Nucleus accumbens (tissue), 56 donors: ENCODE measurements at places on chromosomes 3 and 15.

DNA sequence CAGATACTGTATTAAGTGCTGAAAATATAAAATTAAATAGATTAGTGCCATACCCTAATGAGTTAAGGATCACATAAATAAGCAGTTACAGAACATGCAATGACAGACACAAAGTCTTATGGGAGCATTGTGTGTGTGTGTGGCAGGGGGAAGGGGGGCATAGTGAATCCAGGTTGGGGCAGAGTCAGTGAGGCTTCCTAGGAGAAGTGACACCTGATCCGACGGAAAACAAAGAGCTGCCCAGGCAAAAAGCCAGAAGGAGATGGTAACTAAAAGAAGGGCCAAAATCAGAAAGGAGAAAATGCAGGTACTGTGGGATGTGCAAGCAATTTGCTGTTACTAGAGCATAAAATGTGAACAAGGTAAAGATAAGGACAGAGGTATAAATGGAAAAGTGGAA lies 80.1 kb upstream of the CHRM5 start:
- DNase-seq = no peak

DNA sequence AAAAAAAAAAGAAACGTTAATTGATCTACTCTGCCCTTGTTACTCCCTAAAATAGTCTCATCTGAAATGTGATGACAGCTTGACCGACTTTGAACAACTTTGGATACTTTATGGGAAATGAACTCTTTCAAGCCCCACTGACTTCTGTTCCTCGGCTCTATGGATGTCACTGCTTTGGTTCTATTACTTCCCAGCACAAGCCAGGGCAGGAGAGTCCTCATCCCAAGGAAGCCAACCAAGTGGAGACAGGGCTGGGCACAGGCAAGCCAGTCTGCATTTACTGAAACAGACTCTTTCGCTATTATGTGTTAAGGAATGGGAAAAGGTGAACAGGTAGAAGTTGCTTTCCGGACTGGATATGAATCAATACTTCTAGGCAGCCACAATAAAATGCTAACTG lies 444.0 kb downstream of the FOXP1 start:
- no peak for DNase-seq

DNA sequence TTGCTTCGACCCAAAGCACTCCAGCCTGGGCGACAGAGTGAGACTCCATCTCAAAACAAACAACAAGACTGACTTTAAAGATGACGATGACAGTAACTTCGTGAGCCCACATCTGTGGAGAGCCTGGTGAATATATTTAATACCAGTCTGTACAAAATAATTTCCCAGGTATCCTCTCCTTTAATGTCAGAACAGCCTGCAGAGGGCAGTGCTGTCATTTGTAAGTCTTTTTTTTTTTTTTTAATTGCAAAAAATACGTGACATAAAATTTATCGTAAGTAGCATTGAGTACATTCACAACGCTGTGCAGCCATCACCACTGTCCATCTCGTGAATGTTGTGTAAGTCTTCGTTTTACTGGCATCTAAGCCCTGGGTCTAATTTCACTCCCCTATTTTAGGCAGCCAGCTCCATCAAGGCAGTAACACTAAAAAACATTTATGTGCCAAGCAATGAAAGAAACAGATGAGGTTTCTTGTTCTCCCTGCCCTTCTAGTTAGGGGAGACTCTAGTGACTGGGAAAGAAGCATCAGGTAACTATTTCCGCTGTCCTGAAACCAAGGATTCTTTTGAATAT lies 1.4 kb downstream of the HTD2 start:
- no peak for DNase-seq

- DNase-seq = no peak
Observed at GRCh38 chr3:25293736-25294135, 134.3 kb upstream of the RARB start.

DNA sequence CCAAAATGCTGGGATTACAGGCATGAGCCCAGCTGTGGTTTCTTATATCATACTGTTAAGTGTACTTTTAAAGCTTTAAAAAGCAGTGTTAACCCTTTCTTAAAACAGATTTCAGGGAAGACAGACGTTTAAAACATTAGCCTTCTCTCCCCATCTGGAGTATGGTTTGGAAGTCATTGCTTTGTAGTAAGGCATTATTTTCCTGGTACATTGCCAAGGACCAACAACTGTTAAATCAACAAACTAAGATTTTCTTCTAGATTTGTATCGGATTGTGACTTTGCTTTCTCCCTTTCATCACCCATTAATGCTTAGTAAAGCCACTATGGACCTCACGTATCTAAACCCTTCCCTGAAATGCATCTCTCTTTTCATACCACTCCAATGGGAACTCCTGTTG lies 50.5 kb downstream of the UBE2E1 start:
- DNase-seq = no peak

DNA sequence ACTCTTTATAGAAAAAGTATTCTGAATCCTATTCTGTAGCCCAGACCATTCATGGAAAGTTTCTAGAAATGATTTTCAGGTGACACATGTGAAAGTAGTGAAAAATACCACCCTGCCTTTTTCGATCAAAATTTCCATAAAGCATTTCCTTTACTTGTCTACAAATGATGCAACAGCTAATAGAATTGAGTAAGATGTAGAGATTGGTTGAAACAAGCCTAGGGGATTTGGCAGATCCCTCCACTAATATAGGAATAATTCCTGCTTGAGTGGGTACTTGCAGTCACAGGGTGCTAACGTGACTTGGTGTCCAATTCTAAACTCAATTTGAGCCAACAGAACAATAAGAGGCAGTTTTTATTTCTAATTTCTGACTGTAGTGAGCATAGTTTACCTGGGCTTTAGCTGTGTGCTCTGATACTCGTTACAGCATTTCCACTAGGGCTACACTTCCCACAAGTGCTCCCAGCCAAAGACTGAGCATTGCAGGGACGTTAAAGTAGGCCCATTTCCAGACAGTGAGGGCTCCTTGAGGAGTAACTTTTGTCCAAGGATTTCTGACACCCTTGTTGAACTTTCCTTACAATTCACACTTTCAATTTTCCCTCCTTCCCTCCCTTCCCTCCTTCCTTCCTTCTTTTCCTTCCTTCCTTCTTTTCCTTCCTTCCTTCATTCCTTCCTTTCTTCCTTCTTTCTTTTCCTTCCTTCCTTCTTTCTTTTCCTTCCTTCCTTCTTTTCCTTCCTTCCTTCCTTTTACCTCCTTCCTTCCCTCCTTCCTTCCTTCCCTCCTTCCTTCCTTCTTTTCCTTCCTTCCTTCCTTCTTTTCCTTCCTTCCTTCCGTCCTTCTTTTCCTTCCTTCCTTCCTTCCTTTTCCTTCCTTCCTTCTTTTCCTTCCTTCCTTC lies 53.9 kb upstream of the TP63 start:
- no peak for DNase-seq

GRCh38 chr3:128683957-128684356 lies 33.3 kb upstream of the RPN1 start:
- DNase-seq = no peak

DNA sequence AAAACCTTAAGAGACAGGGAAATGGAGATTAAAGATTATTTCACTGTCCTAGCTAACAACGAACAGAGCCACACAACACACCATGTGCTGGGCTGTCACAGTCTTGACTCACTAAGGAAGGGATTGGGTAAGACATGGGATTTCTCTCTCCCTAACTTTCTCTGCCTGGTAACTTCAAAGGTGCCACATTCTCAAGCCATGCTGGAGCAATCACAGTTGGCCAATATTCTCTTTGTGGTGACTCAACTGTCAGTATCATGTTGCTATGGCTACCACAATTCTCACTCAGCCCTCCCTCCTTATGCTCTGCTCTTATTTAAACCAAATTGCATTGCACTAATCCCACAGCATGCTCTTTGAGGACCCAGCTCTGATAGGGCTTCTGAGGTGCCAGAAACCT lies 74.0 kb downstream of the OXNAD1 start:
- no peak for DNase-seq

DNA sequence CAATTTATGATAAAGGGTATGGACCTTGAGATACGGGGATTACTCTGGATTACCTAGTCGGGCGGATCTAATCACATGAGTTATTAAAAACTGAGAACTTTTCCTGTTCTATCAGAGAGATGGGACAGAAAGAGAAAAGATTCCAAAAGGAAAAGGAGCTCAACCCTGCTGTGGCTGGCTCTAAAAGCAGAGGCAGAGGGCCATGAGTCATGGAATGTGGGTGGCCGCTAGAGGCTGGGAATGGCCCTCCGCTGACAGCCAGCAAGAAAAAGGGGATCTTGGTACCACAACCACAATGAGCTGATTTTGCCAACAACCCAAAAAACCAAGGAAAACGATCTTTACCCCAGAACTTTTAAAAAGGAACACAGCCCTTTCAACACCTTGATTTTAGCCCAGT lies 210.0 kb downstream of the MAGI1 start:
- DNase-seq = no peak

DNA sequence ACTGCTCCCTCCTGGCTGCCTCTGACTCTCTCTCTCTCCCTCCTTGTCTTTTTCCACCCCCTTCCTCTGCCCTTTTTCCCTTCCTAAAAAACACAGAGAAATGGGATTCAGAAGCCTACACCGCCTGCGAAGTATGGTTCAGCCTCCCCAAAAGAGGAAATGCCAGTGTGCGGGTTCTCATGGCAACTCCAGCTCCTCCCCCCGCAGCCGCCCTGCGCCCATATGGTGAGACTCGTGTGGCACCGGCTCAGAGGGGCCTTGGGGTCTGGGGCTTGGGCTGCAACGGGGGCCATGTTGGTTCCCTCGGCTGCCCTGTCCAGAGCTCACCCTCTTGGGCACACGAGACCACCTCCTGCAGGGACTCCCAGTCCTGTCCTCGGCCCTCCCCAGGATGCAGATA lies 23.6 kb upstream of the LINGO1 start:
- DNase-seq = no peak

GRCh38 chr3:189573004-189573403 lies 58.2 kb upstream of the TP63 start:
- DNase-seq = no peak

DNA sequence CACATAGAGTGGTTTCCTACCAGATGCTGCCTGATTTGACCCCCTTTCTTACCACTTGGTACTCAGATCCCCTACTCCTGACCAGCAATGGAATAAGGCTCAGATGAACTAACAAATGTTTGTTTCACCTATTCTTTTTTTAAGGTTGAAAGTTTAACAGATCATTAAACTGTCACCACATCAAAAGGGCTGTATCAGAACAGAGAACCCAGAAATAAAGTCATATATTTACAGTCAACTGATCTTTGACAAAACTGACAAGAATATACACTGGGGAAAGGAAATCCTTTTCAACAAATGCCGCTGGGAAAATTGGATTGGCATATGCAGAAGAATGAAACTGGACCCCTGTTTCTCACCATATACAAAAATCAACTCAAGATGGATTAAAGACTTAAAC lies 56.0 kb downstream of the GPR176 start:
- DNase-seq = no peak

DNA sequence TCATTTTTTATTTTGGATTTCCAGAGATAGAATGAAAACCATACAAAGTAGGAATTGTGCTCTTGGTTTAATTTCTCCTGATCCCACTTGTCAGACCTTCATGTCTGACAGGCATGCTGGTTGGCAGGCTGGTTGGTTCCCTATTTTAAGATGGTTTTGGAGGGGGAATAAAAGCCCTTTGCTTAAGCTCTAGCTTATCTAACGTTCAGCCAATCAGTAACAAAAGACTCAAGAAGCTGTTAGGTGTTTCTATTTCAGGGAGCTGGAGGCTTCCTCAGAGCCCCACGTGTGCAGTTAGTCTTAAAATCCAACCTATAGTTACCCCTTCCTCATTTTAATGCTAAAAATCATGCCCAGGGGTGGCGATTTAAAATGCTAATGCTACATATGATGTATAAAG lies 40.5 kb upstream of the XIRP1 start:
- DNase-seq = no peak
